ENCODE measurements at places on chromosomes 2 and 18.

- no peaks in the 10 kb centered on the region for H3K4me1 ChIP-seq
- no peak overlapping the region for H3K27ac ChIP-seq
- H3K4me3 ChIP-seq, result no peak overlapping the region
- H3K27me3 ChIP-seq, result no peaks in the 10 kb centered on the region
- no peaks in the 10 kb centered on the region for H3K36me3 ChIP-seq
Observed at GRCh38 chr18:4125627-4126230, 329.4 kb downstream of the DLGAP1 start.

- H3K36me3 ChIP-seq, result no peaks in the 10 kb centered on the region
- H3K4me1 ChIP-seq, result no peaks in the 10 kb centered on the region
- peak within 1 kb of the TSS; percentile 58 for H3K4me3 ChIP-seq
Observed at GRCh38 chr2:74833418-74834233, at the start of gene HK2. TSS of gene HK2 (plus strand) at chr2:74834127. CDS start at chr2:74834581, 454 bp downstream.

GRCh38 chr18:60978338-60978737, 354.9 kb upstream of the CDH20 start:
- H3K27ac ChIP-seq, result no peak overlapping the region
- no peaks in the 10 kb centered on the region for H3K27me3 ChIP-seq
- H3K4me3 ChIP-seq, result no peak overlapping the region
- no peak for DNase-seq

DNA sequence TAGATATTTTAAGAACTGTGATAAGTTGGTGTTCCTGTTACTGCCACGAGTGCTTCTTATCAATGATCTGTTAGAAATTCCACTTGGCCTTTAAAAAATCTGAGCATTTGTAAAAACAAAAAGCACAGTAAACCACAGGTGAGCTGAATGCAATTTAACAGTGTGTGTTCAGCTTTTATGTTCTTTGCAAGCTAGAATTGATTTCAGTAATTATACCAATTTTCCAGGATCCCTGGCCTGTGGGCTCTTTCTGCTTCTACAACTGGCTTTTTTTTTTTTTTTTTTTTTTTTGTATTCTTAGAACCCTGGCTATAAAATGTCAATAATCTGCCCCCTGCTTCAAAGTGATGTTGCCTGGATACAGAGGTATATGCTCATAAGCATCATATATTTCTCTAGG, 548.5 kb upstream of the SLC8A1 start:
- H3K27me3 ChIP-seq, result no peaks in the 10 kb centered on the region
- no peaks in the 10 kb centered on the region for H3K36me3 ChIP-seq
- no peak overlapping the region for H3K27ac ChIP-seq
- H3K4me3 ChIP-seq, result no peak overlapping the region
- no peaks in the 10 kb centered on the region for H3K4me1 ChIP-seq

DNA sequence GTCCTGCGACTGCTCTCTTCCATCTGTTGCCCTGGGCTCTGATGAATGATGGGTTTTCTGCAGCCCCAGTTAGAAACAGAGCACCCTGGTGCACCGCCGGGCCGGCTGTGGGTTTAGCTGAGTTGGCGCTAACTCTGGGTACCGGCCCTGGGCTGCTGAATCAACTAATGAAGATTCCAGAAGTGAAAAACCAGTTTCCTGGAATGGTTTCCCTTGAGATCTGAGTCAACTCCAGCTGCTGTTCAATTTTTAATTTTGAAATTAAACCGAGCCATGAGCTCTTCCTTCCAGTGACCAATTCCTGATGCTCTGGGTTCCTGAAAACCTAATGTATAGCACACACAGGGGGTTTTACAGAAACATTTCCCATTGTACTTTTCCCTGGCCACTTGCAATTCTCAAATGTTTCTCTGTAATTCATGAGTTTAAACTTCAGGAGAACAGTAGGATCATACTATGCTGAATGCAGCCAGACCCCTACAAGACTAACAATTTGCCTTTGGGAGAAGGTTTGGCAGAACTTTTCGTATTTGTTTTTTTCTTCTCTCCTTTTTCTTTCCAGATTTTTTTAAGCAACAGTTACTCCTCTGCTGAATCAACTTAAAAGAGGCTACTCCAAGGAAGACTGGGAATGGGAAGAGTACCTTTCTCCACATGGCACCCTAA, 5.5 kb downstream of the COL6A3 start:
- no peak overlapping the region for H3K4me3 ChIP-seq
- no peak for DNase-seq
- peak overlapping the region; percentile 97 for H3K27ac ChIP-seq
- no peaks in the 10 kb centered on the region for H3K36me3 ChIP-seq

DNA sequence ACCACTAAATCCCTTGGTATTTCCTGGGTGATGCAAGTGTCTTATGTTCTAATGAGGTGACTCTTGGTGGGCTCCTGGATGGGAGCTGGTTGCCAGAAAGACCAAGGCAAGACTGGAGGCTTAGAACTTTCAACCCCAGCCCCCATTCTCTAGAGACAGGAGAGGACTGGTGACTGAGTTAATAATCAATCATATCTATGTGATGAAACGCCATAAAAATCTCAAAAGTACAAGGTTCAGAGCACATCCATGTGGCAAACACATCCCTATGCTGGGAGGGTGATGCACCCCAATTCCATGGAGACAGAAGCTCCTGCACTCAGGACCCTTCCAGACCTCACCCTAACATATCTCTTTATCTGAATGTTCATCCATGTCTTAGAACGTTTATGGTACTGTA, 139.5 kb upstream of the LINC00305 start:
- H3K4me3 ChIP-seq, result no peak overlapping the region
- no peak for DNase-seq
- H3K4me1 ChIP-seq, result no peaks in the 10 kb centered on the region
- no peak overlapping the region for H3K27ac ChIP-seq
- no peaks in the 10 kb centered on the region for H3K27me3 ChIP-seq

- no peaks in the 10 kb centered on the region for H3K27me3 ChIP-seq
- no peak overlapping the region for H3K4me3 ChIP-seq
- H3K36me3 ChIP-seq, result no peaks in the 10 kb centered on the region
- peaks cover 6% of the 10 kb centered on the region for H3K4me1 ChIP-seq
- H3K27ac ChIP-seq, result peak overlapping the region; percentile 74
- no peak for DNase-seq
Observed at GRCh38 chr2:150474326-150475074, 13.0 kb downstream of the RND3 start.

DNA sequence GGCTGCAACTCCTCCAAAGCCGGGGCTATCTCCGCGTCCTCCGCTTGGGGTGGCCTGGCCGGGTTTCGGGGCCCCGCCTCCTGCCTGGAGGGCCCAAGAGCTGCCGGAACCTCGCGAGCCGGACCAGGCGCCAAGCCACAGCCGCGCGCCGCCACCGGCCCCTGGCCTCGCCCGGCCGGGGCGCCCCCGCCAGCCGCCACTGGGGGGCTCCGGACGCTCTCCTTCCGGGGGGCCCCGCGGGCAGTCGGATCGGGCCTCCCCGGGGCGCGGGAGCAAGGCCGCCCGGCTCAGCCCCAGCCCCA, 17.4 kb upstream of the HAAO start:
- H3K4me3 ChIP-seq, result peak overlapping the region; percentile 71
- H3K4me1 ChIP-seq, result no peaks in the 10 kb centered on the region
- no peaks in the 10 kb centered on the region for H3K27me3 ChIP-seq
- no peaks in the 10 kb centered on the region for H3K36me3 ChIP-seq
- H3K27ac ChIP-seq, result peak overlapping the region; percentile 100

DNA sequence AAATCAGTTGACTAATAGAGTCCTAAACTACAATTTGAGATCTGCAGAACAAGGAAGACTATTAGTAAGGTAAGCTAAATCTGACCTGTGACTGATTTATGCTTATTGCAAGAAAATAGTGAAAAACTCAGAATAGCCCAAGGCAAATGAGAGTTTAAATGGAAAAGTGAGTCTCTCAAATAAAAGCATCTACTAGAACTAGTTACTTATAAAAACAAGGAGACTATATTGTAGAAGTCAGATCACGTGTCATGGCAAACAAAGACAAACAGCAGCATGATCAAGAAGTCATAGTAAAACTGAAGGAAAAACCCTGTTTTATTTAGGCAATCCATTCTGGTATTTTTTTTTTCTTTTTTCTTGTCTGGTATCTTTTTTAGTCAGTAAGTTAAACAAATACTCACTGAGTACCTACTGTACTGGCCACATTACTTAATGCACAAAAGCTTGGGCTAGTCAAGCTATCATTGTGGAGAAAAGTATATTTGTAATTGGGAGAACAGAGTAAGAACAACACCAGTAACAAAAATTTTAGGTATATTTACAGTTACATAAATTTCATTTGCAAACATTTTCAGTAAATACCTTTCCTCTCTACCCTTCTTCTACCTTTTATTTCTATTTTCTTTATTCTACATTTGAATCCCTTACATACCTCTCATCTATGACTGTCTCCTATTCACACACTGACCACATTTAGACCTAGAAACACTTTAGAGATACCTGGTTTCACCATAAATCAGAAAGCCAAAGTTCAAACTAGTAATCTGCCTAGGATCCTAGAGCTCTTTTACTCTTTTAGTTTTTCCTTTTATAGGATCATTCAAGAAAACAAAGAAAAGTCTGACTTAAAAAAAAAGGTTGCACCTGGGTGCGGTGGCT, 23.7 kb downstream of the CCDC88A start:
- H3K27ac ChIP-seq, result no peak overlapping the region
- no peak for DNase-seq
- no peak overlapping the region for H3K4me3 ChIP-seq
- no peaks in the 10 kb centered on the region for H3K4me1 ChIP-seq
- H3K27me3 ChIP-seq, result no peaks in the 10 kb centered on the region

DNA sequence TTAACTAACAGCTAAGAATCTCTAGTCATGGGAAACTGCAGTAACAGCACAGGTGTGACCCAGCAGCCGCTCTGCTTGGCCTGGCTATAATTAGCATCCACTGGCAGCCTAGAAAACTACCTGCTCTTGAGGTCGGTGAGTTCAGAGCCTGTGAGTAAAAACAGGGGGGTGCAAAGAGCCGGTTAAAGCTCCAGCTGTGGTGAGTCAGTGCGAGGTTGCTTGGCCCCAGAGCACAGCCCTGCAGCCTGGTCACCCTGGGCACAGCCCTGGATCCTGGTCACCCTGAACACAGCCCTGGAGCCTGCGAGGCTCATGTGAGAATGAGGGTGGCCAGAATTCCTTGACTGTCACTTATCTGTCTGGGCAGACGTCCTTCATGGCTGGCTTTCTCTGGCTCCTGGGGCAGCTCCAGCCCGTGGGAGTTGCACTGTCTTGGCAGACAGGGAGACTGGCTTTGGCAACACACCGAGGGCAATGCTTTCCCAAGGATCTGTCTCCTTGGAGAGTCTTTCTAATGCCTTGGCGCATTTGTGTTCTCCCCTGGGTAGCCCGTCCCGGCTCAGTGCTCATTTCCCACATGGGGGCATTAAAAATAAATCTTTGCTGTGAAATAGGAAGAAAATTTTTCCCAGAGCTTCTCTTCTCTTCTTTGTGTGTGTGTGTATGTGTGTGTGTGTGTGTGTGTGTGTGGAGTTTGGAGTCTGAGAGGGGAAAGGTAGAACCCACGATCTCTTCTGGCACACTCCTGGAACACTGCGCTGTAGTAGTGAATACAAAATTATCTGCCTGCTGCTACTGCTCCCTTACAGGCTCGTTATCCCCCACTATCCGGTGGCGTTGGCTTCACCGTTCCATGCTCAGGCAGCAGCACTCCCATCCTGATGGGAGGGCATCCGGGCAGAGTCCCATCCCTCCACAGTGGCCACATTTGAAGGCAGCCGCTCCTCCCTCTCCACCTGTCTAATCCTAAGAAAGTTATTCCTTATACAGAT, 250.2 kb upstream of the MEX3C start:
- H3K4me3 ChIP-seq, result no peak overlapping the region
- no peak for DNase-seq
- no peaks in the 10 kb centered on the region for H3K36me3 ChIP-seq
- H3K27ac ChIP-seq, result no peak overlapping the region
- H3K27me3 ChIP-seq, result no peaks in the 10 kb centered on the region
- H3K4me1 ChIP-seq, result no peaks in the 10 kb centered on the region

- H3K36me3 ChIP-seq, result no peaks in the 10 kb centered on the region
- DNase-seq, result no peak
- no peaks in the 10 kb centered on the region for H3K27me3 ChIP-seq
- H3K4me3 ChIP-seq, result no peak overlapping the region
Observed at GRCh38 chr2:224111576-224111975, 72.5 kb upstream of the SERPINE2 start.

DNA sequence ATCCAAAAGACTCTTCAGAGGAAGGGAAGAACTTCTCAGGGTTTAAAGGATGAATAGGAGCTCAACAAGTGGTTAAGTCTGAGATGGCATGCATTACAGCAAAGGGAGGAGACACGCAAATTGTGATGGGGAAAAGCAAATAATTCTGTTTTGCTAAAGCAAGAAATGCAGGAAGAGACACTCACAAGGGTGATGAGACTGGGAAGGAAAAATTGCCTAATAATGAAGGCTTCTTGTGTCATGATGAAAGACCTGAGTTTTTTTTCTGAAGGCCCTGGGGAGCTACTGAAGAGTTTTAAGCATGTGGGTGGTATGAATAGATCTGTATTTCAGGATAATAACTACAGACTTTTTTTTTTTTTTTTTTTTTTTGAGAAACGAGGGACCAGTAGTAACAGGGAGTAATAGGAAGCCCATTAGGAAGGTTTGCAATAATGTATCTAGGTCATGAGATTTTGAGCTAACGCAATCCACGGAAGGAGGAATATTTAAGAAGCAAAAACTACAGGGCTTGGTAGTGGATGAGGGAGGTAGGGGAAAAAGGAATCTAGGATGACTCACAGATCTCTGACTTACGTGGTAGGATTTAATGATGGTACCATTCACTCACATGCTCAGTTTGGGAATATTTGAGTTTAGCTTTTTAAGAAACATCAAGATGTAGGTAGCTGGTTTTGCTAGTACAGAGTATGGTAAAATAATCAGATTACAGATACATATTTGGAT, 16.0 kb upstream of the SERPINB3 start:
- no peaks in the 10 kb centered on the region for H3K36me3 ChIP-seq
- H3K27me3 ChIP-seq, result no peaks in the 10 kb centered on the region
- no peak overlapping the region for H3K4me3 ChIP-seq

DNA sequence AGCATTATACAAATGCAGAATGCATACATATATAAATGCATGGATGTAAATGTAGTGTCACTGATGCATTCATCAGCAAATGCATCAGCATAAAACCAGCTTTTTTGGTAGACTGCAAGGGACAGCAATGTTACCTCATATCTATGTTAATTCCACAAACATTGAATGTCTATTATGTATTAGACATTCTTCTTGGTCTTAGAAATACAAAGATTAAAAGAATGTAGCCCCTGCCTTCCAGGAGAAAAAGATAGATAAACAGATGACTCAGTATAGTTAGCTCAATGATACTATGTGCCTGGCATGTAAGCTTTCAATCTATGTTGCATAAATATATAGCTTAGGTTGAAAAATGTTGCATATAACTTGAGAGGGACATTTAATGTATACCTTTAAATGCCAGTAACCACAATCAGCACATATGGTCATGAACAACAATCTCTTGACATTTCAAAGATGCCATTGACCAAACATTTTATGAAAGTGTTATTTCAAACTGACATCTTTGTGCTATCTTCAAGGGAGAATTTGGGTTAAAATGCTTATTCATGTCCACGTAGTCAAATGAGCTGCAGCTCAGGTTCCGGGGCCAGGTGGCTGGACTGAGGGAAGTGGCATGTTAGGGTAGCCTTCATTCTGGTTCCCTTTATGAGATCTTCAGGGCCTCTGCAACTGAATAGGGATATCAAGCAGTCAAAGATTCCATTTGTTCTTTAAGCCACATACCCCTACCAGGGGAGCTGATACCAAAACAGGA, 45.2 kb upstream of the GCG start:
- H3K27ac ChIP-seq, result no peak overlapping the region
- no peaks in the 10 kb centered on the region for H3K27me3 ChIP-seq
- no peak overlapping the region for H3K4me3 ChIP-seq

GRCh38 chr18:22088029-22088428, 81.4 kb upstream of the GATA6 start:
- no peak overlapping the region for H3K27ac ChIP-seq
- no peak for DNase-seq
- H3K27me3 ChIP-seq, result no peaks in the 10 kb centered on the region
- no peaks in the 10 kb centered on the region for H3K4me1 ChIP-seq
